ENCODE measurements at places on chromosomes 12 and 14.

- DNase-seq: no peak
These were observed 121.2 kb downstream of the PRICKLE1 start for GRCh38 chr12:42468341-42468821.

GRCh38 chr14:42535397-42535796 is 928.7 kb downstream of the LRFN5 start:
- DNase-seq: no peak

DNA sequence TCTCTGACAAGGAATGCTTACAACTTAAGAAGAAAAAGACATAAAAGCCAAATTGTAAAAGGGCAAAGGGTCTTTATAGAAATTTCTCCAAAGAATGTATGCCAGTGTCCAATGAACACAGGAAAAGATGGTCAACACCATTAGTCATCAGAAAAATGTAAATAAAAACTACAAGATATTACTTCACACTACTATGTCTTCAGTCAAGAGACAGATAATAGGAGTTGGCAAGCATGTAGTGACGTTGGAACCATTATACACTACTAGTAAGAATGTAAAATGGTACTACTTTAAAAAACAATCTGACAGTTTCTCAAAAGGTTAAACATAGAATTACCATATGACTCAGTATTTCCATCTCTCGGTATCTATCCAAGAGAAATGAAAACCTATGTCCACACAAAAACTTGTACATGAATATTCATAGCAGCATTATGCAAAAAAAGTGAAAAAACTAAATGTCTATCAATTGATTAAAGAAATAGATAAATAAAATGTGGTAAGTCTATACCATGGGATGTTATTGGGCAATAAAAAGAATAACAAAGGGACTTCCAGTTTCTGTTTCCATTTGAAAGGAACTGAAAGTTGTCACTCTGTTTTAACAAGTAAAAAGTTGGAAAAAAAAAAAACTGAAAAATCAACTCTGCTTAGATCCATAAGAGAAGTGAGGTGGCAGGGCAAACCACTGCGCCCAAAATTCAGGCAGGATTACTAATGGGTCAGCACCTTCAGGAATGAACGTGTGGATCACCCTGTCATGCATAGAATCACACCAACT is 69.8 kb downstream of the ALG10B start:
- no peak for DNase-seq

DNA sequence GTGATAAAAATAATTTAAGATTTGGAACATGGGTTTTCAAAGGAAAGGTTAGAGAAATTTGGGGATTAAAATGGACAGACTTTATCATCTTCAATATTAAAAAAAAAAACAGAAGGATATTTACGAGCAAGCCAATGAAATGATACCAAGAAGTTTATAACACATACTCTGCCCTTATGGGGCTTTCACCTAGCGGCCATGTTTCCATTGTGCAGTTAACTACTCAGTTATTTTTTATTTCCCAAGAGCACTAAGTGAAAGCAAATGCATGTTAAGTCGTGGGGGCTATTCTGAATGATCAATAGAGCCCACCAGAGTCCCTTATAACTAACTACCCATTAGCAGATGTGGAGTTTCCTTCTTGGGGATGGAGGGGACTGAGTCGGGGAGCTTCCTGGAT is 53.9 kb downstream of the ETV6 start:
- DNase-seq: no peak

DNA sequence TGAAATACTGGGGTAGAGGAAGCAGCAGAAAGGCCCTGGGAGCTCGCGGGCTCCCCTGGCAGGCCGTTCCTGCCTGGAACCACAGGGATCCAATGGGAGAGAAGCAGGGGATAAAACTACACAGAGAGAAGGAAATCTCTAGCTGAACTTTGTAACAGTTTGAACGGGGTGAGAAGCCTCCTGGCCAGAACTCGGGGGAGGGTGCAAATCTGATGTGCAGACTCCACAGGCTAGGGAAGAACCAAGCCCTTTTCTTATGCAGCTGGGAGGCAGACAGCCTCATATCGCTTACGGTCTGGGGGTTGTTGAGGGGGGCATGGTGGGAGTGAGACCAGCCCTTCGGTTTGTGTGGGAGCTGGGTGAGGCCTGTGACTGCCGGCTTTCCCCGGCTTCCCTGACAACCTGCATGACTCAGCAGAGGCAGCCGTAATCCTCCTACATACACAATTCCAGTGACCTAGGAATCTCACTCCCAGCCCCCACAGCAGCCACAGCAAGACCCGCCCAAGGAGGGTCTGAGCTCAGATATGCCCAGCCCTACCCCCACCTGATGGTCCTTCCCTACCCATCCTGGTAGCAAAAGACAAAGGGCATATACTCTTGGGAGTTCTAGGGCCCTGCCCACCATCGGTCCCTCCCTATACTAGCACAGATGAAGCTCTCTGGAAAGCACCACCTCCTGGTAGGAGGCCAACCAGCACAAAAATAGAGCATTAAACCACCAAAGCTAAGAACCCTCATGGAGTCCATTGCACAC is 143.0 kb downstream of the TMTC1 start:
- DNase-seq: peak; percentile 18

All from HCT116 (cell line).